ENCODE measurements at places on chromosomes 13 and 19. TPM values are rescaled to one million over a fixed set of nuclear protein-coding genes. Genes with fewer than 3 reads are reported as not detected.
A peak's percentile ranks its signal among the peaks of the same experiment; 100 is the strongest.

- no peak for DNase-seq
Measured at GRCh38 chr19:56125806-56126590, 4.9 kb upstream of the ZNF787 start.

DNA sequence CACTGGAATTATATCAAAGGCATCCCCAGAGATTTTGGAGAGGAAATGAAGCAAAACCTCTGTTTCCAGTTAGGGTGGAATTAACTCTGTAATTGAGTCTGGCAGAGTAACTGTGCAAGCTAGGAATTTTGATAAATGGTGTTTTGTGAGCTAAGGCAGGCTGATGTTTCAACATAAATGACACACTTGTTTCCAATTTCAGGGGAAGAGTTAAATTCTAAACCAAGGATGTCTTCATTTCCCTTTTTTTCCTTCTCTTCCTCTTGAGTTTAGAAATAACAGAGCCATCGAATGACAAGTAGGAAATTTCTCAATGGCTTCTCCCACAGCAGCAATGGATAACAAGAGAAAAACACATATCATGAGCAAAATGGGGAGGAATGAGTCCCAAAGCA is 131.2 kb downstream of the IRS2 start:
- no peak for DNase-seq

EFNA2 gene
- not detected for total RNA-seq

DNA sequence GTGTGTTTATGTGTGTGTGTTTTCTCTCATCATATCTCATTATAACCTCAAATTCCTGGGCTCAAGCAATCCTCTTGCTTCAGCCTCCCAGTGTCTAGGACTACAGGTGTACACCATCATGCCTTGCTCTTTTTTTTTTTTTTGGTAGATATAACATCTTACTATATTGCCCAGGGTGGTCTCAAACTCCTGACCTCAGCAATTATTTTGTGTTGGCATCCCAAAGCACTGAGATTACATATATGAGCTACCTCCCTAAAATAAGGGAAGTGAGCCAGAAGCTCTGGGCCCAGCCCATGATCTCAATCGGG is 448 bp upstream of the ZNF543 start:
- no peak for DNase-seq

GRCh38 chr13:57408312-57408711 is 223.2 kb upstream of the PCDH17 start:
- no peak for DNase-seq

- no peak for DNase-seq
Measured at GRCh38 chr13:36323951-36324566, 22.1 kb downstream of the SPART start.

EEF1AKMT1 gene
- 14.9 TPM for total RNA-seq

GRCh38 chr13:98717256-98717655 is 35.2 kb downstream of the SLC15A1 start:
- DNase-seq: peak; percentile 56

DNA sequence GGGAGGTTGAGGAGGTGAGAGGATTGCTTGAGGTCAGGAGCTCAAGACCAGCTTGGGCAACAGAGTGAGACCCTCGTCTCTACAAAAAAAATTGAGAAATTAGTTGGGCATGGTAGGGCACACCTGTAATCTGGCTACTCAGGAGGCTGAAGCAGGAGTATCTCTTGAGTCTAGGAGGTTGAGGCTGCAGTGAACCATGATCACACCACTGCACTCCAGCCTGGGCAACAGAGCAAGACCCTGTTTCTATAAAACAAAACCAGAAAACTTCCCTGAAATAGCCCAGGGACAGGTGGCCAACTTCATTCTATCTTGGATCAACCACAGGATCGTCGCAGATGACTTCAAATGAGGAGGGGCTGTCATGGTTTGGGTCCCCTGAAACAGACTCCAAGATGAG is 28.7 kb downstream of the COLGALT1 start:
- no peak for DNase-seq

DNA sequence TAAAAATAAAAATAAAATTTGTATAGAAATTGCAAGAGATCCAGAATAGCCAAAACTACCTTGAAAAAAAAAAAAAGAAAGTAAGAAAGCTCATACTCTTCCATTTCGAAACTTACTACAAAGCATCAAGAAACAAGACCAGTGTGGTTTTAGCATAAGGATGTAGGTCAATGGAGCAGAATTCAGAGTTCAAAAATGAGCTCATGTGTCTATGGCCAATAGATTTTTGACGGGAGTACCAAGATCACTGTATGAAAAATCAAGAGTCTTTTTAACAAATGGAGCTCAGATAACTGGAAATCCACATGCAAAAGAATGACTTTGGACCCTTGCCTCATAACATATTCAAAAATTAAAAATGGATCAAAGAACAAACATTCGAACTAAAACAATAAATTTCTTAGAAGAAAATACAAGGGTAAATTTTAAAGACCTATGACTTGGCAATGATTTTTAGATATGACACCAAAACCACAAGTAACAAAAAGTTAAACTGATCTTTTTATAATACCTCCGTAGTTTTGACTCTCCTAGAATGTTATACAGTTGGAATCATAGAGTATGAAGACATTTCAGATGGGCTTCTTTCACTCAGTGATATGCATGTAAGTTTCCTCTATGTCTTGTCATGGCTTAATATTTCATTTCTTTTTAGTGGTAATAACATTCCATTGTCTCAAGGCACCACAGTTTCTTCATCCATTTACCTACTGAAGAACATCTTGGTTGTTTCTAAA is 43.2 kb downstream of the KLF12 start:
- no peak for DNase-seq

CLEC17A gene
- total RNA-seq: not detected

DNA sequence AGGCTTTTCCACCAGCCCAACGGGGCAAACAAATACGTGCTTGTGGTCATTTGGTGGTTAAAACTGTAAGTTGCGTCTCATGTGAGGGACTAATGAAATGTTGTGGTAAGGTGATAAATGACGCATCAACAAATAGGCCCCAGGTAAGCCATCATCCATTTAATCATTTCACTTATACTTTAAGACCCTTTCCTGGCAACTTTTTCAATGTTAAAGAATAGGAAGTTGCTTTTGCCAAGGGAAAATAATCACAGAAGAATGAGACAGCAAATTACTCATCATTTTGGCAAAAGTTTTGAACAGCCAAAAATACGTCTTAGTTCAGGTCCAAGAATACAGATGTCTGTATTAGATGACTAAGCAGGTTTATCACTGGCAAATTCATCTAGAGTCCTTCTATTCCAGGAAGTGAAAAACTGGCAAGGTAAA is 660.4 kb downstream of the SLITRK1 start:
- peak; percentile 1 for DNase-seq

DNA sequence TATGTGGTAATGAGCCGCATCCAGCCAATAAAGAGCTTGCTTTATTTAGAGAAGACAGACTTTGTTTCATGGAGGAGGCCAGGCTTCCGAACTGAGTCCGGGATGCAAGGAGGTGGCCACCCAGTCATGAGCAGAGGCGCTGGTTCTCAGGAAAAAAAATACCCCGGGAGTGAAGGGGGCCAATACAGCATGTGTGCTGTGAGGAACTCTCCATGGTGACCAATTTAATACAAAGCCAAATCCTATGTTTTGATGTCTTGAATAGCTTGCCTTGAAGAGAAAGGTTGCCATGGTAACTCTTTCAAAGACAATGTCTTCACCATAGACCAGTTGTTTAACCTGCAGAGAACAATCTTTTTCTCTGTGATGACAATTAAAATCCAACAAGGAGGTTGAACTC is 43.4 kb upstream of the PDCD5 start:
- no peak for DNase-seq

DNA sequence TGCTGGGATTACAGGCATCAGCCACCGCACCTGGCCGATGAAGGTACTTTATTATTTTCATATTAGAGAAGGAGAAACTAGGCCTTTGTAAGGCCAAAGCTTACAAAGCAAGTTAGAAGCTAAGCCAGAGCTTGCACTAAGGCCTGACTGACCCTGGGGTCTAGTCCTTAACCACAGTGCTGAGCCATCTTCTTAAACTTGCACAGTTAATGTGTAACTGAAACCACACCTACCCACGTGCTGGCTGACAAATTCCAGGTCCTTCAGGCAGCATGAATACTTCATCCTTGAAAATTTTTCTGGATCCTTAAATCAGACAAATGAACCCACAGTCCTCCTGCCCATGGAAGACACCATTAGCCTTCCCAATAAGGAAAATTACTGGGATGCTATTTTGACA is 880.6 kb downstream of the UQCRFS1 start:
- DNase-seq: no peak

Data from Caki2 (cell line).